COR-L47 (cell line): ENCODE measurements at places on chromosomes 11 and 22.

- DNase-seq, result no peak
These were observed 721.4 kb downstream of the FAM181B start for GRCh38 chr11:82012276-82012675.

- DNase-seq, result no peak
These were observed 6.1 kb upstream of the CD82 start for GRCh38 chr11:44559207-44559939.

GRCh38 chr11:69075421-69076128 lies 26.8 kb downstream of the TPCN2 start:
- no peak for DNase-seq

GRCh38 chr11:134372536-134372935 lies 39.5 kb downstream of the B3GAT1 start:
- no peak for DNase-seq

- DNase-seq, result no peak
These were observed 23.6 kb downstream of the FBLN1 start for GRCh38 chr22:45526281-45526680.

DNA sequence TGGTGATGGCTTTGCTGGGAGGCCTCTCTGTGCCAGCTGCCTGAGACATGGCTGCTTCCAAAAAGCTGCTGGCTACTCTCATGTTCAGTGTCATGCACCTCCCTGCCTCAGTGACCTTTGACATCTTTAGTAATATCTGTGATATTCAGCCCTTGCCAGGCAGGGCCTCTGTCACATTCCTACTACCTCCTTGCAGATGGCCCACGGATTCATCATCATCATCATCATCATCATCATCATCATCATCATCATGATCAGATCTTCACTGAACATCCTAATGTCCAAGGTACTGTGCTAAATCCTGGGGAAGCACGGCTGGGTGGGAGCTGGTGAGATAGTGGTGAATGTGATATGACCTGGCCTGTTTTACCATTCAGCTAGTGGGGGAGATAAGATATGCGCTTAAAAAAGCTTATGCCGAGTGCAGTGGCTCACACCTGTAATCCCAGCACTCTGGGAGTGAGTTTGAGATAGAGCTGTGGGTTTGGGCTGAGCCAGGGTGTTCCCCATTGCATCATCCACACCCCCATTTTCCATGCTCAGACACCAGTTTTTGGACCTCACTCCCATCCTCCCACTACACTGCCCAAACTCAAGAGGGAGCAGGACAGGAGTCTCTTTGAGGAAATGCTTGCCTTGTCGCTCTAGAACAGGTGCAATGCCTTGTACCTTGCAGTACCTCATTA lies 17.1 kb upstream of the TMPRSS13 start:
- DNase-seq, result no peak

- DNase-seq, result no peak
These were observed 350.4 kb downstream of the DDX10 start for GRCh38 chr11:109015283-109015682.

GRCh38 chr11:8213376-8213775 lies 44.6 kb upstream of the RIC3 start:
- DNase-seq, result no peak

GRCh38 chr11:128939591-128939990 lies 3.1 kb downstream of the TP53AIP1 start:
- no peak for DNase-seq

- no peak for DNase-seq
These were observed 339.3 kb downstream of the DCDC1 start for GRCh38 chr11:31030138-31030792.

- DNase-seq, result peak; percentile 74
These were observed 741 bp upstream of the TMEM179B start for GRCh38 chr11:62786318-62787004.

DNA sequence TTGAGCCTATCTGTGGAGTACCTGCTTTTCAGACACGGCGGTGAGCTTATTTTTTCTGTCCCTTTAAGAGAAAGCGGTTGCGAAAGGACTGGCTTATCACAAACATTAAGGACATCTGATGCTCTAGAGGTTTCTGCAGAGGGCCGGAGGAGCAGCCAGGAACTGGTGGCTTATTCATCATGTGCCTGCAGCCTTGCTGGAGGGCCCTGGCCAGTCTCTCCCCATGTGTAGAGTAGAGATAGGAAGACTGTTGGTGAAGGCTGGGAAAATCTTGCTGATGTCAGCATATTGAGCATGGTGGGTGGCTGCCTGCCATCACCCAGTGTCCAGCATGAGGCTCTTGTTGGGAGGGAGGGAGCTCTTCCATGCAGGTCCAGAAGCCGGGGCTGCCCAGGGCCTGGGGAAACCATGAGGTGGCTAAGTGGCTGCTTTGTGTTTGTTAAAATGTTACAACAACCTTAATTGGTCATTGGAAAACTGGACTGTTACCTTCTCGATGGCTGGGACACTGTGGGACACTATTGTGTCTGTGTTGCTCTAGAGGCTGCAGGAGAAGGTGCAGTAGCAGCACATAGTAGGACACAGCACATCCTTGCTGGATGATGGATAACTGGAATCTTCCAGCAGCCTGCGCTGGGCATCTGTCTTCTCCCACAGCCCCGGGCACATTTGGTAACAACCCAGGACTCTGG lies 54.3 kb downstream of the TSPAN18 start:
- DNase-seq, result no peak

GRCh38 chr11:116928845-116929244 lies 91.4 kb upstream of the APOA1 start:
- no peak for DNase-seq

DNA sequence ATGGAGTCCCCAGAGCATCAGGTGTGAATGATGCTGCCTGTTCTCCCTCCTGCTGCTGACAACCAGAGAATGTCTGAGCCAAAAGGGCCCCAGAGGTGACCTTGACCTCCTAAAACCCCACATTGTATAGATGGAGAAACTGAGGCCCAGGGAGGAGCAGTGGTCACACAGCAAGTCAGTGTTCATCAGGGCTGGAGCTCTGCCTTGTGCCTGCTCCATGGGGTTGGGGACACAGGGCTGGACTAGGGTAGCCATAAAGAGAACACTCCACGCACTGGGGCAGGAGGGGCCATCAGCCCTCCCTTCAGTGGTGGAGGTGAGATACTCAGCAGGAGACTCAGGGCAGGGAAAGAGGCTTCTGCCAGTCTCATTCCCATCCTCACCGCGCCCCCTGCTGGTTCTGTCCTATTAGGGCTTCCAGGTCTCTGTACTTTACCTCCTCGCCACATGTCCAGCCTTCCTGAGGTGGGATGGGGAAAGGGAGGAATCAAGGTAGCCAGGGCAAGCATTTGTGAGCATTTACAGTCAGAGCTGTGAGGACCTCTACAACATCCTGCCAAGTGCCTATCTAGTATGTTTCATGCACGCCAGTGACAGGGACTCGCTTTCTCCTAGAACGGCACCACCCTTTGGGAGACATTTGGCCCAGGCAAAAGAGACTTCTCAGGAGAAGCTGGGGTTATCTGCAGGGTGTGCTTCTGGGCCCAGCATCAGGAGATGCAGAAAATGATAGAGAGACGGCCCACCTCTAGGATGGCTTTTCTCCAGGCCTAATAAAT lies 43.2 kb downstream of the NEU3 start:
- peak; percentile 23 for DNase-seq

DNA sequence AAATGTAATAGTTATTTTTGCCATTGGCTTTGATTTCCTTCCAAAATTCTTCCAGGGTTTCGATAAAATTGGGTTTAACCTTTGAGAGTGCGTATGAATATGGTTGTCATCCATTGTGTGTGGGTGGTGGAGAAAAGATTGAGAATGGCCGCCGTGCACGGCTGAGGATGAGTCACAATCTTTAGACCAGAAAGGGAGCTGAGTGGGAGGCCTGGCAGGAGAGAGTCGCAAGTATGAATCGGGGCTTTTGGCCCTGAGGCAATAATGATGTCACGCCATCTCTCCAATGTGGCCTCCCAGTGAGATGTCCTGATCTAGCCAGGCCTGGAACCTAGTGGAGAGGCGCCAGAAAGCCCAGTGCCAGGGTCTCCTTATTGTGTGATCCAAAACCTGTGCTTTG lies 33.1 kb upstream of the SMPD1 start:
- DNase-seq, result no peak

DNA sequence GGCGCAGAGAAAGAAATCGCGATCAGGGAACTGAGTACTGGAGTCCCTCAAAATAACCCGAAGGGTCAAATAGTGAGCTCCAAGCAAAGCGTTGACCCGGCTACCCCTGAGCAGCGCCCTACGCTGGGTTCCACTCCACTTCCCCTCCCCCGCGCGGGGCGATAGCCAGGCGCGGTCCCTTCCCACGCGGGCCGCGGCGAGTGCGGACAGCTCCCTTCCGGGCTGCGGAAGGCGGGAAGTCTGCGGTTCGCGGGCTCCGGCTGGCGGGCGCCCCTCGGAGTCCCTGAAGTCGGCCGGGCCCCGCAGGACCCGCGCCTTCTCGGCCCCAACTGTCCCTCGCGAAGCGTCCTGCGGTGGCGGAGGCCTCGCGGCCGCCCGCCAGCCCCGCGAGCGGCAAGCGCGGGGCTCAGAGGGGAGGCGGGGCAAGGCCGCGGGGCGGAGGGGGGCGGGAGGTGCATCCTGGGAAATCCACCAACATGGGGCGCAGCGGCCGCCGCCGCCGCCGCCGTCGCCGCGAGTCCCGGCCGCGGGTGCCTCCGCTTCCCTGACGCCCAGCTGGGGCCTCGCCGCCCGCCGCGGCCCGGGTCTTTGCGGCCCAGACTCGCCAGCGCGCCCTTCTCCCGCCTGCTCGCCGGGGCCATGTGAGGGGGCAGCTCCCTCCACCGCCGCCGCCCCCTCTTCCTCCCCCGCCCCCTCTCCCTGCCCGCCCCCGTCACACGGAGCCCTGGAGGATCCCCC lies at the start of gene QSER1:
Gene QSER1, plus strand, starts transcription at position 457 of the 738 bp plus-strand sequence. CDS start 315 bp downstream, outside the sequence.
- peak; percentile 79 for DNase-seq

DNA sequence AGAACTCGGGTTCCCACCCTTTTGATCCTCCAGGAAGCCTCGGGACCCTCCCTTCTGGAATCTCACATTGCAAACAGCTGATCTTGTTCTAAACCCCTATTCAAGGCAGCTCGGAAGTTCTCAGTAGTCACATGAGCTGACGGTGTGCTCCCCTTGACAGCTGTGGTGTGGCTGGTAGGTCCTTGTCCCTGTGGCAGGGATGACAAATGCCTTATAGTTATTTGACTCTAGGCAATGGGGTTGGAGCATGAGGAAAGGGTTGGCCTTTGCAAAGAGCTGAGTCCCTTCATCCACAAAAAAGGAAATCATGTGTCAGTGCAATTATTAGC lies 23.6 kb downstream of the EIF4G2 start:
- DNase-seq, result no peak

DNA sequence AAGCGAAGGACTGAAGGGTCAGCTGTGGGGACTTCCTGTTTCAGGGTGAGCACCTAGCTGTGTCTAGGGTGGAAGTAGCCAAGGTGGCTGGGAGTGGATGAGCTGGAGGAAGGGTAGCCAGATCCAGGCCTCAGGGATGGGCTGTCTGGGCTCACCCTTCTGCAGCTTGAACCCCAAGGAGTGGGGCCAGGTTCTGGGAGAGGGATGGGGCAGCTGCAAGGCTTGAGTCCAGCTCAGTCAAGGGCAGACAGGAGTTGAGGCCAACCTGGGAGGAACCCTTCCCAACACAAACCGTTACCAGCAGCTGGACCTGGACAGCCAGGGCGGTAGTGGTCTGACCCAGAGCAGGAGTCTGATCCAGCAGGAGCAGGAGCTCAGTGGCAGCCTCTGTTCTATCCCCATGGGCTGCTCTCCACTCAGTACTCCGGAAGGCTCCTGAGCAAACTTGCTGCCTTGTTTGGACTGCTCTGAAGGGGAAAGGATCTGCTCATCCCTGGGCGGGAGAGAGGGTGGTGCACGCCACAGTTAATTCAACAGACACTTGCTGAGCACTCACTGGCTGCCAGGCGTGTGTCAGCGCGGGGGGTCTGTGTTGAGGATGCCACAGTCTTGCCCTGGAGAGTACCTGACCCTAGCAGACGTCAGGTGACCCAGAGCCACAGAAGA lies 53.8 kb upstream of the THY1 start:
- no peak for DNase-seq

DNA sequence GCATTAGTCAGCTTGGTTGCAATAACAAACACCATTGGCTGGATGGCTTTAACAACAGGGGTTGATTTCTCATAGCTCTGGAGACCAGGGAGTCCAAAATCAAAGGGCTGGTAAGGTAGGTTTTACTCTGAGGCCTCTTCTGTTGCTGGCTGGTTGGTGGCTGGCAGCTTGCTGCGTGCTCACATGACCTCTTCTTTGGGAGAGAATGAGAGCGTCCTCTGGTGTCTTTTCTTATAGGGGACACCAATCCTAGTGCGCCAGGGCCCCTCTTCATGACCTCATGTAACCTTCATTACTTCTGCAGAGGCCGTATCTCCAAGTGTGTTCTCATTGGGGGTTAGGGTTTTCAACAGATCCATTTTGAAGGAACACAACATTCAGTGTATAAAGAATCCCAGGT lies 1308.3 kb downstream of the TBC1D22A start:
- no peak for DNase-seq

DNA sequence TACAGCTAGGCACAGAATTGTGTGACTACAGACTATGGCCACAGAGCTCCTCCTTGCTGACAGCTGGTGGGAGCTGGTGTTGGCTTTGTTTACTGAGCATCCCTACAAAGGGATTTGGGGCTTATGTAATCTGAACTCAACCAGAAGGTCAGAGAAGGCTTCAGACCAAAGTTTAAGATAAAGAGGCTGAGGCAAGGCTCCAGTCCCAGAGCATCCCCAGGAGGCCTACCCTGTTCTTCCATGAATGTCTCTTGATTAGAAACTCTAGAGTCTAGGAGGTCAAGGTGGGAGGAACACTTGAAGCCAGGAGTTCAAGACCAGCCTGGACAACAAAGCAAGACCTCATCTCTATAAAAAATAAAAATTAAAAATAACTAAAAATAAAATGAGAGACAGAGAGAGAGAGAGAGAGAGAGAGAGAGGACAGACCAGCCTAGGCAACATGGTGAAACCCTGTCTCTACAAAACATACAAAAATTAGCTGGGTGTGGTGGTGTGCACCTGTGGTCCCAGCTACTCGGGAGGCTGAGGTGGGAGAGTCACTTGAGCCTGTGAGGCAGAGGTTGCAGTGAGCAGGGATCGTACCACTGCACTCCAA lies 125.5 kb upstream of the SERPIND1 start:
- no peak for DNase-seq

DNA sequence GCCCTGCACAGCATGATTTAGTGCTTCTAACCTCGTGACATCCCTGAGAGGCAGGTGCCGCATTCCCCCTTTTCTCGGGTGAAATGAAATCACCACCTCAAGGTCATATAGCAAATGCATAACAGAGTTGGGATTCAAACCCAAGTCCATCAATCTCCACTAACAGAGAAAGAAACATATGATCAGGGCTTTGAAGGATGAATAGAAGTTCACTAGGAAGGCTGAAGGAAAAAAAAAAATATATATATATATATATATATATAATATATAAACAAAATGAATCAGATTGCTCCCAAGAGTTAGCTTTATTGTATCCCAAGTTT lies 12.1 kb upstream of the ARHGEF17 start:
- no peak for DNase-seq

GRCh38 chr11:37973941-37974340 lies 1375.9 kb upstream of the RAG2 start:
- no peak for DNase-seq

DNA sequence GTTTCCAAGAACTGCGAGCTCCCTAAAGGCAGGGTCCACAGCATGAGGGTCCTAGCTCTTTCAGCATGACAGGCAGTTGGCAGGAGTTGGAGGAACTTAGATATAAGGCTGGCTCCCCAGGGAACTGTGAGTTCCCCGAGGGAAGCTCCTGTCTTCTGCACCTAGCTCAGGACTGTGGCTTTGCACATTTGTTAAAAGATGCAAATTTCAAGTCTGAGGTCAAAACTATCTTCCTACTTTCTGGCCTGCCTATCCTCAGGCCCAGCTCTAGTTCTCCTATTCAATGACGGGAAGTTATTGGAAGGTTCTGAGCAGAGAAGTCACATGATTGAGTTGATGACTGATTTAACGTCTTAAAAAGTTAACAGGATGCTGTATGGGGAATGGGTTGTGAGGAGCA lies 11.7 kb upstream of the UCP3 start:
- DNase-seq, result no peak

GRCh38 chr22:36304429-36304828 lies 51.5 kb downstream of the APOL1 start:
- DNase-seq, result no peak
